ENCODE measurements at places on chromosomes 7 and 10.
A peak's percentile ranks its signal among the peaks of the same experiment; 100 is the strongest.

GRCh38 chr10:74511051-74511450 is 315.3 kb upstream of the KAT6B start:
- no peak for DNase-seq

DNA sequence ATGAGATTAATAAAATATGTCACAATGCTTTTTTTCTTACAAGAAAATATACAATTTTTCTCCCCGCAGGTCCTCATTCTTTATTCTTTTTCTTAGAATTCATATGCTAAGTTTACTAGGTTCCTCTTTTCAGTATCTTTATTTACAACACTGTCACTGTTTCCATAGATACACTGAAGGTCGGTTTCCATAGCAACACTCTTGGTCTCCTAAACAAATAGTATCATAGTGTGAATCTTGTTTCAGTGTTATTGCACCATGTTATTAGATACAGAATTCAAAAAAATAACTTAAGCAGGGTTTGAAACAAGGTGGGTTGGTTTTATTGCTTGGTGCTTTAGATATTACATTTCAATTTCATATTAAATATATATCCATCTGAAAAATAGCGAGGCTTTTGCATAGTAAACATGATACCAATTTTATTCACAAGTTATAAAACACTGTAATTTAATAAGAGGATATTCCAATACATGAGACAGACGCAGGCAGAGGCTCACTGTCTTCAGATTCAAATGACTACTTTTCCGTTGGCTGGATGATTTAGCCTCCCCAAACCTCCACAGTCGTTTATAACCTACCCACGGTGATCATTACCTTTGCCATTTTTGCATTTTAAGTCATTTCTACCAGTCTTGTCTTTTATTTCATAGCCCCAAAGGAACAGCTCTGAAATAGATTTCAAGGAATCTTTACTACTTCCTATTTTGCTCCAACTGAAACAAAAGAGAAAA is 88.9 kb upstream of the KLF6 start:
- DNase-seq: peak; percentile 90

DNA sequence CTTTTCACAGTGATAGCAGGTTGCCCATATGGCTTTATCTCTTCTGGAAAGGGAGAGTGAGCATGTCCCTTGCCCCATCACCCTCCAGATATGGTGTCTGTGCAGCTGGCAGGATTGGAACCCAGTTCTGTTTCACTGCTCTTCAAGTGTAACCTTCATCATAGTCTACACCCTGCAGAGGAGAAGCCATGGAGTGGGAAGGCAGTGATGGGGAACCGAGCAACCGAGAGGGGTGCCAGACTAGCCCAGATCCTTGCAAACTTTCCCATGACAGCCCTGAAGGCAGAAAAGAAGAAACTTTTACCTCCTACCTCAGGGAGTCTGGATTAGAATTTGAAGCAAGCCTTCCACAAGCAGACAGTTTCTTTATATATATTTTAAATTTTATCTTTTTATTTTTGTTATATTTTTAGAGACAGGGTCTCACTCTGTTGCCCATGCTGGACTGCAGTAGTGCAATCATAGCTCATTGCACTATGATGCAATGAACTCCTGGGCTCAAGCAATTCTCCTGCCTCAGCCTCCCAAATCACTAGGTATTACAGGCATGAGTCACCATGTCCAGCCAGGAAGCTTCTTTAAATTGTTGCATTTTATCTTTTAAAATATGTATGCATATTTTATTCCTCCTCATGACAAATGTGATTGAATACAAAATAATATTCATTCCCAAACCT is 133.3 kb downstream of the KCNMA1 start:
- no peak for DNase-seq

- DNase-seq: peak; percentile 49
These were observed 1.5 kb upstream of the SFMBT2 start for GRCh38 chr10:7412237-7412927.

DNA sequence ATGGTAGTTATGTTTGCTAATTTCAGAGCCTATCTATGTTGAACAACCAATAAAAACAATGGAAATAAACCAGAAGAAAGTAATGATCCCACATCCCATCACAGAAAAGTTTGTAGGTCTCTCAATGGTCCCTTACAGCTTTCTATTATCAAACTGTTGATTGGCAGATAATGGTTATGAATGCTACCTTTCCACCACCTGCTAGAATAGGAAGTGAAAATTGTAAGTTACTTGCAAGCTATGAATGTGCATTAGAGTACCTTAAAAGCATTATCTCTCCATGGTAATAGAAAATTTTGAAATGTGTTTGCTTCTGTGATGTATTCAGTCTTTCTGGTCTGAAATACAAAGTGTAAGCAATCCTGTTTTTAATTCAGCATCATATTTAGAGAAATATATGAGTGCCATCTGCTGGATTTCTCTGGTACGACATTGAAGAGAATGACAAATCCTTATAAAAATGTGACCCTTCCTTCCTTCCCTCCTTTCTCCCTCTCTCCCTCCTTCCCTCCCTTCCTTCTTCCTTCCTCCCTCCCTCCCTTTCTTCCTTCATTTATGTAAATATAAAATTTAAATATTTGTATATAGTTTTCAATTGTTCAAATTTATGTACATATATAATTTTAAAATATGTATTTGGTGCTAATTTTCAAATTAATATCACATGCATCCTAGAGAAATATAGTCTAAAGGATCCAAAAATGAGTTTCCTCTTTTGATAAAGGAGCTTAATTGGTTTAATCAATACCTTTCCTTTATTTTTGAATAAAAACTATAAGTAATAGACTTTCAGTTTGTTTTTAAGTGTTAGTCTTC is 41.4 kb upstream of the PNLIPRP3 start:
- peak; percentile 63 for DNase-seq

All from brain (organoid and tissue), 16 donors.